ENCODE measurements at places on chromosomes 2 and 18.

- peak; percentile 86 for DNase-seq
Observed at GRCh38 chr2:220215785-220216184, 588.4 kb downstream of the SLC4A3 start.

DNA sequence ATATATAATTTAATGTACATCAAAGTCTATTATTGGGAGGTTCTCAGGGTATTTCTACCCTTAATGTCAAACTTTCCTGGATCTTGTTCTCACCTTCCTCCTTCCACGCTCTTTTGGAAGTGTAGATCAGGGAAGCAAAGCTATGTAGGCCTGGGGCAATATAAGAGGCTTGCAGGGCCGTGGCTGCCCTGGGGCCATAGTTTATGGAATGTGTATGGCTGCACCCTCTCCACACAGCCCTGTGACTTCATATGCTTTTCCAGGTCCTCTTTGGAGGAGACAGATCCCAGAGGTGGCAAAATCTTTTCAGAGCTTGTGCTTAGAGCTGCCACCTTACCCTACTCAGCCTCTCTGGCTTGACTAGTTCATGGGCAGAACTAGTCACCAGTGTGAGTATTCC lies 82.9 kb downstream of the PLB1 start:
- DNase-seq: no peak

DNA sequence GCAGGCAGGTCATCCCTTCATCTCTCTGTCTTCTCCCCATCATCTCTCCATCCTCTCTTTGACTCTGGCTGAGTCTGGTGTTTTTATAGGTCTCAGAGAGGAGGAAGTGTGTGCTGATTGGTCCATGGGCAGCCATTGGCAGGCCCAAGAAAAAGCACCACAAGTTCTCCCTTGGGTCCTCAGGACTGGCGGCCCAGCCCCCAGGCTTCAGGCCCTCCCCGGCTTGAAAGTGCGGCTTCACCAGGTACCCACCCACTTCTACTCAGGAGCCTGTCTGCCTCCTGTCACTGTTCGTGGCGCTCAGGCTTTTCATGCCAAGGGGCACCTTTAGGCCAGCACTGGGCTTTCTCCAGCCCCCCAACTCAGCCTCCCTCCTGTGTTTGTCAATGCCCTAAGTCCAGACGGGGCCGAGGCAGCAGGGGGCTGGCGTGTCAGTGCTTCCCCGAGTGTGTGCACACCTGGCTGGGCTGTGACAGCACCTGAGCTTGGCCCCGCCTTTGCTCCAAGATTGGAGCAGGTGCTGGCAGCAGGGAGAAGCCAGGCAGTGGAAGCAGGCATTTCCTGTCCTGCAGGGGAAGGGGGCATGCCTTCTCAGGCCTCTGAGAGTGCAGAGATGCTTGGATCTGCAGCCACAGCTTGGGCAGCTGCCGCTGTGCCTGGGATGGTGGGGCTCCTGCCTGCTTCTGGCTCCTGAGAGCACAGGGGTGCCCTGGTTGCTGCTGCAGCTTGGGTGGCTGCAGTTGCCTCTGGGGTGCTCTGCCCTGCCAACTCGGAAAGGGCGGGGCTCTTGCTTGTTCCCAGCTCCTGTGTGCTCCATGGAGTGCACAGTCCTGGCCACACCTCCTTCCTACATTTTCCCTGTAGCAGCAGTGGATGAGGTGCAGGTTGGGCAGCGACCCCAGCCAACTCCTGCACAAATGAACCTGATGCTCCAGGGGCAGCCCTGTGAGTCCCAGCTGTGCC lies 34.1 kb downstream of the FBXO48 start:
- no peak for DNase-seq

DNA sequence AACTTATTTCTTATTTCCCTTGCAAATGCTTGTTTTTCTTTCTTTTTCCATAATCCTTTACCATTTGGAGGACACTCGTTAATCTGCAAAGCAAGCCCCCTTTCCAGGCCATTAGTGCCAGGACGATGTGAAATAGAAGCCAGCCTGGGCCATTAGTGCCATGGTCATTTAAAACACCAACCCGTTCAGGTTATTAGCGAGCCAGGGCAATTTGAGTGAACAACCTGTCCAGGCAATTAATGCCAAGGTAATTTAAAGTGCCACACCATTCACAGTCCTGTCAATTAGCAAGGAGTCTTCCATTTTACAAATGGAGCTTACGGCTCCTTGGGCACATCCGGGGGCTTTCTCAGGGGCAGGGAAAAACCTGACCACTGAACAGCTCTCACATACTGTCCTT lies 370.6 kb downstream of the HRH4 start:
- no peak for DNase-seq

GRCh38 chr18:24003903-24004640 lies 10.5 kb upstream of the TTC39C start:
- no peak for DNase-seq

DNA sequence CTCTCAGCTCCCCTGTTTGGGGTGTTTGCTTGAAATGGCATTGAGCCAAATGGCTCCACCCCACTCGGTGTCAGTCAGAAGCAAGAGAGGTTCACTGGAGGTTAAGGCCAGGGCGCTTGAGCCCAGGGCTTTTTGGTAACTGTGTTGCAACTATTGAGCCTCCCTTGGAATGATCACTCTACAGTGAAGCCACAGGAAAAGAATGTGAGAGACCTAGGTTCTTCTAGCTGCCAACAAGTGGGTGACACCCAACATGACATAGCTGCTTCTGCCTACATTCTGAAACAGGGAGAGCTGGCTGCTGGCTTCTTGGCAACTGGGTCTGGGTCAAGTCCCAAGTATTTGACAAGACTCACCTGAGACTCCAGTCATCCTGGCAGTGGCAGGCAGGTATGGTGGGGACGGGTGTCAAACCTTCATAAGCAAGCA lies 7.1 kb upstream of the GRHL1 start:
- no peak for DNase-seq

GRCh38 chr18:3742541-3742940 lies 292.6 kb downstream of the TGIF1 start:
- DNase-seq: no peak

GRCh38 chr2:206442833-206443734 lies at the start of gene ADAM23:
Gene ADAM23 (plus strand): TSS chr2:206443532. CDS start chr2:206443867, 335 bp downstream.
- peak; percentile 85 for DNase-seq

GRCh38 chr2:145623136-145623535 lies 1103.2 kb upstream of the ZEB2 start:
- no peak for DNase-seq

- DNase-seq: no peak
Observed at GRCh38 chr18:8745355-8746014, 40.1 kb downstream of the MTCL1 start.

- DNase-seq: no peak
Observed at GRCh38 chr2:85485815-85486214, 53.2 kb upstream of the MAT2A start.

DNA sequence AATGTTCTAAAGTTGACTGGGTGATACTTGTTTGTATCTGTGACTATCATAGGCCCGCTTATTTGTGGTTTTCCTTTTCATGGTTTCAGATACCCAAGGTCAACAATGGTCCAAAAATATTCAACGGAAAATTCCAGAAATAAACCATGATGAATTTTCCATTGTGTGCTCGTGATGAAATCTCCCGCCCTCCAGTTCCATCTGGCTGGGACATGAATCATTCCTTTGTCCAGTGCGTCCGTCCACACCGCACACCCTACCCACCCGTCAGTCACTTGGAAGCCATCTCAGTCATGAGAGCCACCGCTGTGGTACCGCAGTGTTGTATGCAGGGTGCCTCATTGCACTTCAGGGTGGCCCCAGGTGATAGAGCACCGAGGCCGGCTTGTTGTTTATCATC lies 268.2 kb upstream of the PXDN start:
- no peak for DNase-seq

DNA sequence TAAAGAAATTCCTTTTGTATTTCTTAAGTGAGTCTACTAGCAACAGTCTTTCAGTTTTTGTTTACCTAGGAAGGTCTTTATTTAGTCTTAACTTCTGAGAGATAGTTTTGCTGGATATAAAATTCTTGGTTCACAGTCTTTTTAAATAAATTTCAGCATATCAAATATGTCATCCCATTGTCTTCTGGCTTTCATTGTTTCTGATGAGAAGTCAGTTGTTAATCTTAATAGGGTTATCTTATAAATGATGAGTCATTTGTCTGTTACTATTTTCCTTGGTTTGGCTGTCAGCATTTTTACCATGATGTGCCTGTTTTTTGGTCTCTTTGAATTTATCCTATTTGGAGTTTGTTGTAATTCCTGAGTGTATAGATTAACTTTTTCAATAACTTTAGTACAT lies 129.3 kb downstream of the FAM210A start:
- DNase-seq: no peak

- peak; percentile 20 for DNase-seq
Observed at GRCh38 chr18:6610466-6610865, 119.0 kb upstream of the ARHGAP28 start.

GRCh38 chr2:7627583-7627982 lies 710.4 kb downstream of the RNF144A start:
- no peak for DNase-seq

DNA sequence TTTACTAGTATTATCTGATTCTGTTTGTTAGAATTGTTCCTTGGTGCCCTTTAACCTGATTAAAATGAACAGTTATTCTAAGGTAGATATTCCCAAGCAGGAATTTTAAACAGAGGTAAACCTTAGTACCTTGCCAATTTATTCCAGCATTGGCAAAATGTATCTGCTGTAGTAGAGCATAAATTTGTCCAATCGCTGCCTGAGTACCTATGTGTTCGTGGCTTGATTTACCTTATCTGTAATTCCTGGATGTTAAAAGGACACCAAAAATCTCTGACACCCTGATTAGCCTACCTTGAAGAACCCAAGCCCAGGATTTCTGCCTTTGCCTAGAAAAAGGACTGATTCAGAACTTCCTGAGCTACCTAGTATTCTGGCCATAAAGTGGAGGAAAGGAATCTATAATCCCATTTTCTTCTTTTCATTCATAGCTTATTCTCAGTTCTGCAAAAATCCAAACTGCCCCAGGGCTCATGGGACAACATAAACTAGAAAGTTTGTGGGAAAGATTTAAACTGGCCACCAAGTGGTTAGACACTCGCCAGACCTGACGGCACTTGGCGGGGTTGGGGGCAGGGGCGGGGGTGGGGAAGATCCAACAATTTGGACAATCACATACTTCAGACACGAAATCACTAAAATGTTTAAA lies 16.2 kb upstream of the ZCCHC2 start:
- DNase-seq: no peak

DNA sequence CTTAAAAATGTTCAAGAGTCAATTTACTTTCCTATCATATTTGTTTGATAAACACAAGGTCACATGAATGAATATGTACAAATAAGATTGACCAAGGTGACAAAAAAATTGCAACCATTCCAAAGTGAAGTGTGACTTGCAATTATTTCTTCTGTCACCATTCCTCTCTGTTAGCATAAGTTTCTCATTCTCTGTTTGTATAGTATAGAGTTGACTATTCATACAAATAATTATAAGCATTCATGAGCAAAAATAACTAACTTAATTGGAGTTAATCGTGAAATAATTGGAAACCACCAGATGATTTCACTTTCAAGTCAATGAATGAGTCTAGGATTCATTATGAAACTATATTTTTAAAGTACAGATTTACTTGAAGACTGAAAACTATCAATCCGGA lies 42.1 kb downstream of the PGAP1 start:
- DNase-seq: no peak

GRCh38 chr2:14072338-14072737 lies 560.2 kb upstream of the LRATD1 start:
- no peak for DNase-seq
